ENCODE measurements at places on chromosomes 3 and 15.

DNA sequence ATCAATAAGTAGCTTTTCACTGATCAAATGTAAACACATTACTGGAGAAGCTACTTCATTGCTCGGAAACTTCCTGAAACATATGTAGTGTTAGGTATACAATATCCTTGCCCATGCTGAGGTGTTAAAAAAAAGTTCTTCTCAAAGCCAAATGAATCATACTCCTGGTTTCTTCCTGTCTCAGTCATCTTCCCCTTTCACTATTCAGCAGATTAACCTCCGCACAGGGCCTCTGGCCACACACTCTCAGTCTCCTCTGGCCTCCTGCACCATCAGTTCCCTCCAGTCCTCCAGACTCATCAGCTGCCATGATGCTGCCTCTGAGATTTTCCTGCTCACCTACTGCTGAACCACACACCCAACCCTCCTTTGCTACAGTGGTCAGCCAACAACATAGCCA is 70.5 kb upstream of the BOC start:
- no peak overlapping the region for H3K4me3 ChIP-seq
- no peaks in the 10 kb centered on the region for H3K36me3 ChIP-seq
- DNase-seq = no peak

DNA sequence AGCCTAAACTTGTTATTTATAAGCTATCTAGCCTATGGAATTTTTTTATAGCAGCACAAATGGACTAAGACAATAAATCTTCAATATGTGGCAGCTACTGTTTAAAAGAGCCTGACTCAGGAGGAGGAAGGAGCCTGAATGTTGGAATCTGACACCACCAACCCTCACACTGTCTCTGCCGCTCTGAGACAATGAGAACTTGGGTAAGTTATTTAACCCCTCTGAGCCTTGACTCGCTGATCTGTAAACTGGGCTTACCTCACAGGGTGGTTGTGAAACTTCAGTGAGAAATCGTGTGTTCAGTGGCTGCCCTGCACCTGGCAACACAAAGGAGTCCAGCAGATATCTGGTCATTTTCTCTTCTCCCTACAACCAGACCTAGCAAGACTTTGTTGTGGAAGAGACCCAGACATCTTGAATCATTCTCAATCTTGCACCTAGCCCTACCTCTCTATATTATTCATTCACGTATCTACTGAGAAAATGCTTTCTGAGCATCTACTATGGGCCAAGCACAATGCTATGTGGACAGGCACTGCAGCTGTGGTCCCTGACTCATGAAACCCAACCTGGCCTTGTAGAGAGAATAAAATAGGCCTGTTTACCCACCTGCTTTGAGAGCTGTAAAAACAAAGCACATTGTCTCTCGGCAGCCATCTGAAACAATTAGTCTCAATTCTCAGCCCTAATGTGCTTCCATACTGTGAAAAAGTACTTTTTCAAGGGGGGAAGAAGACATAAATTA is 81.9 kb upstream of the SLC25A36 start:
- H3K27ac ChIP-seq = no peak overlapping the region
- H3K4me3 ChIP-seq = no peak overlapping the region
- no peaks in the 10 kb centered on the region for H3K36me3 ChIP-seq
- peaks cover 3% of the 10 kb centered on the region for H3K4me1 ChIP-seq

DNA sequence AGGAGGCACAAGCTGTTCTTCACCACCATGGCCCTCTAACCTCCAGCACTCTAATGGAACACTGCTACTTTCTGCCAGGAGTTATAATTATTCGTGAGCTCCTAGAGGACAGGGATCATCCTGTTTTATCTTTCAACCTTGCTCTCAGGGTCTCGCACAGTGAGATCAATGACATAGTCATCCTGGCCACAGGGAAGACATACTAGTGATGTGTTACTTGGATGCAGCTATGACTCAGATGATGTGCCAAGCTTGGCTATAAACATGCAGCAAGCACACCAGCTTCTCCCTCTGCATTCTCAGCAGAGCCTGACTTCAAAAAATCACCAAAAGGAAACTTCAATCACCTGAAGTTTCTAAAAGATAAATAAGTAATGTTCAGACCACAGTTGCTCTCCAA is 203.8 kb upstream of the HES1 start:
- H3K36me3 ChIP-seq = no peaks in the 10 kb centered on the region
- H3K4me1 ChIP-seq = peaks cover 3% of the 10 kb centered on the region
- H3K4me3 ChIP-seq = no peak overlapping the region
- no peak overlapping the region for H3K27ac ChIP-seq
- DNase-seq = no peak

DNA sequence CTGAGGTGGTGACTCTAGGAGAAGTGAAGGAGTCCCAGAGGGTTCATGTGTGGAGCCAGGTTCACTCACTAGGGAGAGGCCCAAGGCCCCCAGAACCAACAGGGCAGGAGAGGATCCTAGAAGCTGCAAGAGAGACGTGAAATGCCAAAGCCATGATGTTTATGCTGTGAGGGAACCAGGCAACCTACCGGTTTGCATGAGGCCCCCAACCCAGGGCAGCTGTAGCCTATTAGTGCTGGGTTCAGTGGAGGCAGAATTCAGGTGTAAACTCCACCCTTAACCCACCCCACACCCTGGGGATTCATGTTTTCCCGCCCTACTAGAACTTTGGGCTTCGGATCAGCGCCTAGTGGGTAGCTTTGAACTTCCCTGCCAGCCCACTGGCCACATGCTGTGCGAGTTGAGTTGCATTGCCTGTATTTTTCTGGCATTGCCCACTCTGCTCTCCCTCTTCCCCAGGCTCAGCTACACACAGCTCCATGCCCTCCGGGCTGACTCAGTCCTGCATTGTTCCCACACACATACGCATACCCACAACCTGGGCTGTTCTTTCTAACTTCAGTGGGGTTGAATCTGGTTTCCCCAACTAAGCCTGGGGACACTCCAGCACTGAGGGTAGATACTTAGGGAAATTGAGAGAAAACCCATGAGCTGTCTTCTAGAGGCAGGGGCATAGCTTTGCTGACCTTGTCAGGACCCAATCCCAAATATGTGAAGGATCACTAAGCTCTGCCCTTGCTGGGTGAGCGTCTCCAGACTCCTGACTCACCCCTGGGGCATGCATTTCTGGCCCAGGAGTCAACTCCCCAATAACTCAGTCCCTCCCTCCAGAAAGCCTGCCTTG is 2.0 kb upstream of the ZBTB47 start:
- no peak overlapping the region for H3K4me3 ChIP-seq
- peaks cover 22% of the 10 kb centered on the region for H3K4me1 ChIP-seq
- peaks cover 2% of the 10 kb centered on the region for H3K27me3 ChIP-seq
- H3K27ac ChIP-seq = no peak overlapping the region

GRCh38 chr3:20682573-20682972 is 496.6 kb upstream of the SGO1 start:
- H3K4me3 ChIP-seq = no peak overlapping the region
- H3K4me1 ChIP-seq = no peaks in the 10 kb centered on the region
- no peaks in the 10 kb centered on the region for H3K36me3 ChIP-seq
- DNase-seq = no peak
- H3K27me3 ChIP-seq = no peaks in the 10 kb centered on the region
- H3K27ac ChIP-seq = no peak overlapping the region

GRCh38 chr3:14047841-14048240 is 76.8 kb downstream of the CHCHD4 start:
- DNase-seq = no peak
- no peaks in the 10 kb centered on the region for H3K4me1 ChIP-seq

DNA sequence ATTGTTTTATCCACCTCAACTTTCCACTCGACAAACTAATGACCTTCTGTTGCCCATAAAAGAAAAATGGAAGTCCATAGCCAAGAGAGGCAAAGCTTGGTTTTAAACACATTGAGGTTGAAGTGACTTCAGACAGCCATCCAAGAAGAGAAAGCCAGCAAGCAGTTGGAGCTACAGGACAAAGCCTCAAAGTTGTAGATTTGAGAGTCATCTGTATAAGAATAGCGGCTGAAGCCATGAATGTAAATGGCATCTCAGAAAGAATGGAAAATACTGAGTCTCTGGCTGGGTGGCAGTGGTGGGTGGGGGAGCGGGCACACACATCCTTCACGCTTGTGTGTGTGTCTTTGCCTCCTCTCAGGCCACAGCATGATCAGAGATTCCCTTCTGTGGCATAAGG is 124.1 kb upstream of the CHRM5 start:
- peaks cover 3% of the 10 kb centered on the region for H3K27me3 ChIP-seq
- H3K36me3 ChIP-seq = no peaks in the 10 kb centered on the region
- no peak overlapping the region for H3K4me3 ChIP-seq
- H3K4me1 ChIP-seq = no peaks in the 10 kb centered on the region
- DNase-seq = no peak
- no peak overlapping the region for H3K27ac ChIP-seq

DNA sequence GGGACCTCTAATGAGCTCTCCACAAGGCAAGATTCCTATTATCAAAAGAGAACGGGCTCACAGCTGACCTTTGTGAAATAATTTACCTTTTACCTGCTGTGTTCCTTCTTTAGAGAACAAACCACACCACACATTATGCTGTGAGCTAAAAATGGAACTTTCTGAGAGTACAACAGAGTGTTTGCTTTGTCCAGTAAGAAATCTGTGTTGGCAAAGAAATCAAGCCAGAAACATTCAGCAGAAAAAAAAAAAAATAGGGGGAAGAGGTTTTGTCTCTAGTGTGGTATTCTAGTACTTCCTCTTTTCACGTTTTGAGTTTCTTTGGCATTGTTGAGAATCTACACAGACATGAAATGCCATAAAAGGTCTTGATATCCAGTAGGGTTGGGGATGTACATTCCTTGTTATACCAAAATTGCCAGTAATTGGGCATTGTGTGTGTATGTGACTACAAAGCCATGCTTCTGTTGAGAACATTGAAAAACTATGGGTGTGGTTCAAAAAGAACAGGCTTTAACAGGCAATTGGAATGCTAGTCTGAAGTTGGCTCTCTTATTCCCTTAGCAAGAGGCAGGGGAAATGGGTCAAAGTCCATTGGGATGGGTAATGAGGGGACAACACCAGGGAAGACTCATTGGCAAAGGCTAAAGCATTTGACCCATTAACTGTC is 273.5 kb downstream of the NEK10 start:
- DNase-seq = no peak
- no peak overlapping the region for H3K27ac ChIP-seq
- H3K4me1 ChIP-seq = no peaks in the 10 kb centered on the region
- H3K27me3 ChIP-seq = no peaks in the 10 kb centered on the region
- H3K4me3 ChIP-seq = no peak overlapping the region

DNA sequence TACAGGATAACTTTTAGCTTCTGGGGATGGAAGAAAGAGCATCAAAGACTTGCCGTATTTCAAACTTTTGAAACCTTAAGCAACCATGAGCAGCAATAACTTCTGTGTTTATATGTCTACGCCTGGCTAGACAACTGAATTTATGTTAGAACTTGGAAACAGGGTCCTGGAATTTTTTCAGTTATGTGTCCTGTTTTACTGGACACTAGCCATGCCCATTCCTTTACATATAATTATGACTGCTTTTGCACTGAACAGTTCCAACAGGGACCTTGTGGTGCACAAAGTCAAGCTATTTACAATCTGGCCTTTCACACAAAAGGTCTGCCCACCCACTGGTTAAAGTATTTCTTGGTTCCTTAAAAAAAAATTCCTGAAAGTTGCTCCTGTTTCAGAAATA is 37.1 kb downstream of the TJP1 start:
- H3K27ac ChIP-seq = no peak overlapping the region
- H3K4me1 ChIP-seq = no peaks in the 10 kb centered on the region
- no peak for DNase-seq
- no peaks in the 10 kb centered on the region for H3K36me3 ChIP-seq
- H3K4me3 ChIP-seq = no peak overlapping the region
- H3K27me3 ChIP-seq = no peaks in the 10 kb centered on the region

DNA sequence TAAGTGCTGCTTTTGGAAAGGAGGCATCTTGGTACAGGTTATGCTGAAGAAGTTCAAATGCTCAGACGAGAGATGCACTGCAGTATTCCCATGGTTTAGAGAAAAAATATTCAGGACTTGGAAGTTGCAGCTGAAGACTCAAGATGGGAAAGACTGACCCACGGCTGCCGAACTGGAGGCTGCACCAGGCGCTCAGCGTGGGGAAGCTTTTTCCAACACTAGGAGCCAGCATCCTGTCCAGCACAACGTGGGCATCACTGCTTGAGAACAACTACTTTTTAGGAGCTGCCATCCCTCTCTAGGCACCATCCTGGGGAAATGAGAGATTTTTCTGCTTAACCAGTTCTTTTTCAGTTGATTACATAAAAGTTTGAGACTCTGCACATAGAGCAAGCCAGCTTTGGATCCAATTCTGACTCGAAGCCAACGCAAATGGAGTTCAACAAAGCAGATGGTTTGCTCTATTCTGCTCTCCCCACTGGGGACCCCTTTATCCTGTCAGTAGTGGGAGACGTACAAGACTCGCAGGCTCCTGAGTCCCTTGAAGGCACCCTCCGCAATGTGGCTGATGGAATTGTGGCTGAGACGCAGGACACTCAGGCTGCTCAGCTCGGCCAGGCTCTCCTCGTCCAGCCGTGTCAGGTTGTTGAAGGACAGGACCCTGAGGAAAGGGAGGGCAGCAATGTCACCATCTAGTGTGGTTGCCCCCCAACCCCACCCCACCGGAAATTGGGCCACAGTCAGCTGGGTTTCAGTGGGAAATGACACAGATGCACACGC is 93.8 kb downstream of the LRIG1 start:
- peaks cover 5% of the 10 kb centered on the region for H3K4me1 ChIP-seq
- no peaks in the 10 kb centered on the region for H3K36me3 ChIP-seq
- DNase-seq = no peak
- H3K27ac ChIP-seq = no peak overlapping the region
- H3K27me3 ChIP-seq = no peaks in the 10 kb centered on the region
- no peak overlapping the region for H3K4me3 ChIP-seq

- H3K4me1 ChIP-seq = peaks cover 52% of the 10 kb centered on the region
- DNase-seq = no peak
- peak overlapping the region; percentile 71 for H3K4me3 ChIP-seq
- peak overlapping the region; percentile 95 for H3K27ac ChIP-seq
- peaks cover 8% of the 10 kb centered on the region for H3K27me3 ChIP-seq
- H3K36me3 ChIP-seq = no peaks in the 10 kb centered on the region
Measured at GRCh38 chr3:66473181-66473580, 27.6 kb downstream of the LRIG1 start.

GRCh38 chr3:179768080-179768479 is 115.2 kb downstream of the USP13 start:
- peaks cover 9% of the 10 kb centered on the region for H3K4me1 ChIP-seq
- DNase-seq = no peak
- no peaks in the 10 kb centered on the region for H3K27me3 ChIP-seq

GRCh38 chr3:156964577-156964976 is 138.4 kb downstream of the LEKR1 start:
- no peaks in the 10 kb centered on the region for H3K4me1 ChIP-seq
- H3K4me3 ChIP-seq = no peak overlapping the region
- H3K36me3 ChIP-seq = no peaks in the 10 kb centered on the region
- no peak overlapping the region for H3K27ac ChIP-seq
- DNase-seq = no peak

DNA sequence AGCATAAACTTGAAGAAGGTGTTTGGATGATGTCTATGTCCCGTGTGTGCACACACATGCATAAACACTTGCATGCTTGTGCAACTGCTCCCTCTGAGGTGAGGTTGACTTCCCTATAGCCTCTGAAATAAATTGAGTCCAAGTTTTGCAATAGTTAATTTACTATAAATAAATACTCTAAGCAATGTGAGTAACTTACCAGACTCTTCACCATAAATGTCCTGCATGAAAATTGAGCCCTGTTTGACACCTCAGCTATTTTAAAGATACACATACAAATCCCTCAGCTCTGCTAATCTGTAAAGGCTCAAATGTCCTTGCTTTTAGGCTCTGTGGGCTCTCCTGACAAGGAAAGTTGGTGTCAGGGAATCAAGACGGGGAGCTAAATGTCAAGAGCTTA is 37.1 kb downstream of the GJD2 start:
- H3K4me3 ChIP-seq = no peak overlapping the region
- H3K27me3 ChIP-seq = peaks cover 25% of the 10 kb centered on the region
- H3K27ac ChIP-seq = no peak overlapping the region
- no peaks in the 10 kb centered on the region for H3K36me3 ChIP-seq
- DNase-seq = no peak

GRCh38 chr3:101954936-101955335 is 105.6 kb downstream of the NFKBIZ start:
- H3K36me3 ChIP-seq = no peaks in the 10 kb centered on the region
- H3K27me3 ChIP-seq = no peaks in the 10 kb centered on the region
- no peak for DNase-seq
- H3K4me1 ChIP-seq = peaks cover 13% of the 10 kb centered on the region
